ENCODE measurements at places on chromosomes 6 and 20. TPM values are rescaled to one million over a fixed set of nuclear protein-coding genes. Genes with fewer than 3 reads are reported as not detected.

Gene ORC3
- 11.8 TPM for polyA plus RNA-seq

Gene EBF4
- 4.6 TPM for polyA plus RNA-seq

Gene AGER
- polyA plus RNA-seq = 10.6 TPM

Gene PCSK2
- not detected for polyA plus RNA-seq

Gene SYCP2
- polyA plus RNA-seq = 1.6 TPM

Gene PNLDC1
- polyA plus RNA-seq = not detected

Gene ZC2HC1B
- not detected for polyA plus RNA-seq

Gene SLC22A16
- not detected for polyA plus RNA-seq

Gene BPIFB4
- polyA plus RNA-seq = not detected

Gene NNAT
- polyA plus RNA-seq = 20.8 TPM

Gene CRIP3
- polyA plus RNA-seq = 5.2 TPM

Gene RPN2
- 142 TPM for polyA plus RNA-seq

Gene MRPS26
- polyA plus RNA-seq = 46.8 TPM

Gene TSHZ2
- 1.2 TPM for polyA plus RNA-seq

Gene AIF1
- 114 TPM for polyA plus RNA-seq

Gene CDKN1A
- 255 TPM for polyA plus RNA-seq

Gene FGD2
- 9.0 TPM for polyA plus RNA-seq

Gene FILIP1
- 0.60 TPM for polyA plus RNA-seq

Gene CRISP2
- polyA plus RNA-seq = not detected

Gene REM1
- 1.2 TPM for polyA plus RNA-seq

Gene OTOR
- not detected for polyA plus RNA-seq

Gene TMEM14A
- 25.2 TPM for polyA plus RNA-seq

Gene OOEP
- not detected for polyA plus RNA-seq

Gene GMPR
- 3.0 TPM for polyA plus RNA-seq

Gene ZNF334
- 2.4 TPM for polyA plus RNA-seq

Gene SLC25A27
- not detected for polyA plus RNA-seq

Gene RUNX2
- polyA plus RNA-seq = 2.5 TPM

Gene ABHD16B
- 0.44 TPM for polyA plus RNA-seq

Gene ZNF512B
- polyA plus RNA-seq = 1.2 TPM

Gene CD93
- 14.5 TPM for polyA plus RNA-seq

Gene SLC17A2
- not detected for polyA plus RNA-seq

Gene TFAP2B
- polyA plus RNA-seq = 0.01 TPM
